ENCODE measurements at places on chromosomes 11 and 22.

DNA sequence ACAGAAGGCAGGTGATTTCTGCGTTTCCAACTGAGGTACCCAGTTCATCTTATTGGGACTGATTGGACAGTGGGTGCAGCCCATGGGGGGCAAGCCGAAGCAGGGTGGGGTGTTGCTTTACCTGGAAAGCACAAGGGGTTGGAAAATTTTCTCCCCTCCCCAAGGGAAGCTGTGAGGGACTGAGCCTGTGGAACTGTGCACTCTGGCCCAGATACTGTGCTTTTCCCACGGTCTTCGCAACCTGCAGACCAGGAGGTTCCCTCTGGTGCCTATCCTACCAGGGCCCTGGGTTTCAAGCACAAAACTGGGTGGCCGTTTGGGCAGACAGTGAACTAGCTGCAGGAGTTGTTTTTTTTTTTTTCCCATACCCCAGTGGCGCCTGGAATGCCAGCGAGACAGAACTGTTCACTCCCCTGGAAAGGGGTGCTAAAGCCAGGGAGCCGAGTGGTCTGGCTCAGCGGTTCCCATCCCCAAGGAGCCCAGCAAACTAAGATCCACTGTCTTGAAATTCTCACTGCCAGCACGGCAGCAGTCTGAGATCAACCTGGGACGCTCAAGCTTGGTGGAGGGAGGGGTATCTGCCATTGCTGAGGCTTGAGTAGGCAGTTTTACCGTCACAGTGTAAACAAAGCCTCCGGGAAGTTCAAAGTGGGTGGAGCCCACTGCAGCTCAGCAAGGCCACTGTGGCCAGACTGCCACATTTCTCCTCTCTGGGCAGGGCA lies 97.2 kb downstream of the JRKL start:
- DNase-seq, result no peak

GRCh38 chr22:30968015-30968923 lies at the start of gene MORC2:
Gene MORC2 (minus strand): TSS chr22:30968774. CDS start chr22:30967889, 885 bp downstream.
- no peak for DNase-seq

DNA sequence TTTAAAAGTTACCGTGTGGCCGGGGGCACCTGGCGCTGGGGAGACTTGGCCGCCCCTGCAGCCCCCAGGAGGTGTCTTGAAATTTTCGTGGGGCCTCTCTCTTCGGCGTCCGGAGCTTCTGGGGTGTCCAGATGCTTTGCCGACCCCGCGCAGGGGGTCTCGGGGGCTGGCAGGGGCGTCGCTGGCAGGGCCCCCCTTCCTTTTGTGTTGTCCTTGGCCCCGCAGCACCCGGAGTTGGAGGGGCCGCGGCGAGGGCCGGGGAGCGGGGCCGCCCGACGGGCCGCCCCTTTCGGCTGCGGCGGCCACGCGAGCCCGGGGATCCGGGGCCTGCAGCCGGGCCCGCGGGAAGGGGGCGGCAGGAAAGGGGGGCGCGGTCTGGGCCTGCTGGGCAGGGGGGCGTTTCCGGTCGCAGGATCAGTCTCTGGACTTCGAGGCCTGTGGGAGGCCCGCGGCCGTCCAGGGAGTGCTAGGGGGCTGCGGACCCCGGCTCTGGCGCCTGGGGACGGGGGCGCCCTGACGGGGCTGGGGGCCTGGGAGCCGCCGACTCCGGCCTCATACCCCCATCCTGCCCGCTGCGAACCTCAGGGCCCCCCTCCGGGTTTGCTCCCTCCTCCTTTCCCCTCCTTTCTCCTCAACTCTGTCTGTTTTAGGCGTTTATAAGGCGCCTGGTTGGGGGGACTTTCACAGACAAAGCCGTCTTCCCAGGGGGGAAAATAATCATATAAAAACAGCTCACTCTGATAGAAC lies 869 bp downstream of the ZC3H7B start:
- no peak for DNase-seq

DNA sequence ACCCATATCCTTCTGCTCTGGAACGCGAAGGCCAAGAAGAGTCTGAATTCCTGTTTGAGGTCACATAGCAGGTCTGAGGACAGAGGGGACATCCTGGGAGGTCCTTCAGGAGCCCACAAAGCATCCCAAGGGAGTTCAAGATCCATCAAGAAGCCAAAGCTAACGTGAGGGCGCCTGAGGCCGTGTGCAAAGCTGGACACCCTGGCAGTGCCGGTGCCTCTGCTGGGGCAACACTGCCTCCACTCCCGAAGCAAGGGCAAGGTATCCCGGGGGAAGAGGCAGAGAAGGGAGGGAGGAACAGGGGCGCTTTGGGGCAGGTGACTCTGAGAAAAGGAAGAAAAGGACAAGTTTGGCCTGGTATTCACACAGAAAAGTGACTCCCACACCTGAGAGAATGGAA lies 50.3 kb upstream of the CDON start:
- DNase-seq, result no peak

- DNase-seq, result no peak
Measured at GRCh38 chr11:118366287-118366686, 6.9 kb downstream of the UBE4A start.

Measured in stimulated activated naive CD4-positive, alpha-beta T cell treated with Interleukin-2 at 50 U/mL for 16 hours (primary cell).